Stimulated activated CD4-positive, alpha-beta T cell treated with anti-CD3 and anti-CD28 coated beads, TNF-alpha, amount 100 ng/mL, for 4 hours (primary cell): ENCODE measurements at places on chromosomes 16 and 17.

DNA sequence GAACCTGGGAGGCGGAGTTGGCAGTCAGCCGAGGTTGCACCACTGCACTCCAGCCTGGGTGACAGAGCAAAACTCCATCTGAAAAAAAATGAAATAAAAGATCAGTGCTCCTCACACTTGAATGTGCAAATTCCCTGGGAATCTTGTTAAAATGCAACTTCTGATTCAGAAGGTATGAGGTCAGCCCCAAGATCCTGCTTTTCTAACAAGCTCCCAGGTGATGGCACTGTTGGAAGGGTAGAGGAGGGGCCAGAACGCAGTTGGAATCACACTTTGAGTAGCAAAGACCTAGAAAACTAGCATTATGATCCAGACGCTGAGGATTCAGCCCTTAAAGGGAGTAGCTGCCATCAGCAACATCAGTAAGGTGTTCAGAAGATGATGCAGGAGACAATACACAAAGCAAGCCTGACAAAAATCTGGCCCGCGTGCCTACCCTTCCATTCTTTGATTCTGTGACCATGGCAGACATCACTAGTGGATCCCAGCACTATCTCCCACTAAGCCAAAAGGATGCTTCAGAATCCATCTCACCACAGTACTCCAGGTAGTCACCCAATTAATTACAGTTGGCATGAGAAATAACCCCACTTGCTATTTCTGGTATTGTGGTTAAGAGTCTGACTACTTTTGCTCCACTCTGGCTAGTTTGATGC lies 33.1 kb upstream of the MEIOC start:
- DNase-seq: no peak

DNA sequence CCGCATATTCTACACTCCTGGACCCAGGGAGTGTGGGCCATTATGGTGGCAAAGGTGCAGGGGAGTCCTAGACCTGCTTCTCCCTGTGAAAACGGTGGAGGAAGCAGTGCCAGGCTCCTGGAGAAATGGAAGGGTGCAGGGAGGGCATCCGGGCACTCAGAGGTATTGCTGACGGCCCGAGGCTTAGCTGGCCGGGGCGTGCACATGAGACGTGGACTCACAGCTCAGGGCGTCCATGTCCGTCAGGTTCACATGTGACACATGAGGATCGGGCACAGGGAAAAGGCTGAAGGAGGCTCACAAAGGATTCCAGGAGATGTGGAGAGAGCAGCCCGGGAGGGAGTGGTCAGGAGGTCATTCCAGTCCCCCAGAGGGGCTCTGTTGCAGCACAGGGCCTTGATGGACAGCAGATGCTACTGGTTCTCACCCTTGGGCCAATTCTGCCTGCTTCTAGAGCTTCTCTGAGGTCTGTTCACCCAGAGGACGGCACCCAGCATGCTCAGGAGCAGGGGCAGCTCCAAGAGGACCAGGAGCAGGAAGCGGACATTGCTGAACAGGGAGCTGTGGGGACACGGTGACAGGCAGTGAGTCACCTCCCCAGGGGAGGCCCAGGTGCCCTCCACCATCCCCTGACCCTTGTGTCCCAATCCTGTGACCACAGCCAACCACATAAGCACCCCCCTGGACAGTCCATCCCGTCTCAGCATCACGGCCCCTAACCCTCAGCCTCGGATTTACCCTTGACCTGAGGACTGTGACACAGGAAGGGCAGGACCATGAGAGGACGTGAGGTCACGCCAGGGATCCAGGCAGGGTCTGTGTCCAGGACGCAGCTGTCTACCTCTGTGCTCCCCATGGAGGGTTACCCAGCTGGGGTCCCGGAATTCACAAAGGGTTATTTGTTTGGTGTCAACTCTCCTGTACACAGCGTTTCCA lies 4.5 kb downstream of the CD300C start:
- DNase-seq: no peak

DNA sequence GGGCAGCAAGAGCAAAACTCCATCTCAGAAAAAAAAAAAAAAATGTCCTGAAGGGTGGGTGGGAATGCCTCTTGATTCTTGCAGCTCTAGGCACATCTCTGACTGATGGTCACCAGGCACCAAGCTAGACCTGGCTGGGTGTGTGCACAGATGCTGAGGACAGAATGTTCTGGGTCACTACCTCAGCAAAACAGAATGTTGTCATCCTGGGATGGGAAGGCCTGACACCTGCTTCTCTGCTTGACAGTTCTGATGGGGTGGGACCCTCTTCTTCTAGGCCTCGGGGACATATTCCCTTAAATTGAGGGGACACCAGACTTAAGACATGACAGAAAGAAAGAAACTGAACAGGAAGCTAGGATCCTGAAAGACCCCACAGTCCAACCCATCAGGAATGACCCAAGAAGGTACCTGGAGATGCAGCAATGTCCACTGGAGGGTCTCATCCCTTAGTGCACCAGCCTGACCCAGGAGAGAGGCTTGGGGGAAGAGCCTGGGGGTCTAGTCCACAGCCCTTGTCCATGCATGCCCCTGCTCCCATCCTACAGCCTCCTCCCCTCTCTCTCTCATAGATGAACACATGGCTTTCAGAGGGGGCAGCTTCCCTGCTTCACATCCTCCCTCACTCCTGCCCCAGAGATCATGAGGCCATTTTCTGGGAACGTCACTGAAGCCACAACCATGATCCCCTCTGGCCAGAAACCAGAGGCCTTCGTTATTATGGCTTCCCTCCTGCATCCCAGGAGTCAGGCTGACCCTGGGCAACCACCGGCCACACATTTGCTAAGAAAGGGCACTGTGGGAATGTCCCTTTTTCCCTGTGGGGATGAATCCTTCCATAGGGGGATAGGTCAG lies 3.8 kb upstream of the STAT5B start:
- DNase-seq: no peak

DNA sequence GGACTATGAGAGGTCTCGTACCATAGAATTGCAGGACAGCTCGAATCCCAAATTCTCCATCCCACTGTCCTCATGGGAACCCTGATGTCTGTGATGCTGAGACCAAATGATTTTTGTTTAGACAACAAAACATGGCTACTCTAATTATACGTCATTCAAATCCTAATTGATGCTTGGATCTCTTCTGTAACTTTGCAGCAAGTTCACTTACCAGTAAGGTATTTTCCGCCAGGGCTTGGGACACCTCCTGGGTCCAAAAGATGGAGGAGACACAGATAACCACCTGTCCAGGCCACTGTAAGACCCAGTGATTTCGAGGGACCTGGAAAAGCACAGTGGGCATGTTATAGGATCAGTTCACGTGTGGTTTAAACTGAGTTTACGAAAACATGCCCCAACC lies 92.8 kb downstream of the DNAH3 start:
- DNase-seq: no peak

GRCh38 chr16:81657781-81658180 lies 121.3 kb upstream of the PLCG2 start:
- DNase-seq: no peak

GRCh38 chr17:17767887-17768418 lies 68.8 kb downstream of the SREBF1 start:
- DNase-seq: no peak

DNA sequence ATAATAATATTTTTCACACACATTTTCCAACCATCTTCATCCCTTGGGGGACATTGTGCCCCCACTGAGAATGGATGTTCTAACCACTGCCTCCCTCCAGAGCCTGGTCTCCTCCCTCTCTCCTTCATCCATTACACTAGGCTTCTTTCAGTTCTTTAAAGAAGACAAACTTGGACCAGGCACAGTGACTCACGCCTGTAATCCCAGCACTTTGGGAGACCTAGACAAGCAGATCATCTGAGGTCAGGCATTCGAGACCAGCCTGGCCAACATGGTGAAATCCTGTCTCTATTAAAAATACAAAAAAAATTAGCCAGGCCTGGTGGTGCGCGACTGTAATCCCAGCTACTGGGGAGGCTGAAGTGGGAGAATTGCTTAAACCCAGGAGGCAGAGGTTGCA lies 6.5 kb downstream of the ALOX15 start:
- no peak for DNase-seq

DNA sequence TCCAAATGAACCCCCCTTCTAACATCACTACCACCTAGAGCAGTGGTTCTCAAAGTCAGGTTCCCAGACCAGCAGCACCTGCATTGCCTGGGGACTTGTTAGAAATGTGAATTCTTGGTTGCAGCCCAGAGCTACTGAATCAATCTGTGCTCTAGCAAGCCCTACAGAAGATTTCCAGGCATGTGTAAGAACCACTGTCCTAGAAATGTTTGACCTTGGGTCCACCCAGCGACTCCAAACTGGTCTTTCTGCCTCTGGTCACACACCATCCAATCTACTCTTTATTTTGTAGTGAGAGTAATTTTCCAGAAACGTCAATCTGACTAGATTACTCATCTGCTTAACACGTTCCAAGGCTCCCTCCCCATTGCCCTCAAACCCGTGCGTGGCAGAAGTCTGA lies 169.9 kb downstream of the HAPSTR1 start:
- no peak for DNase-seq

GRCh38 chr17:29449865-29450671 lies 59.9 kb downstream of the TAOK1 start:
- no peak for DNase-seq

- DNase-seq: no peak
Observed at GRCh38 chr16:554640-555365, 5.4 kb upstream of the PRR35 start.

DNA sequence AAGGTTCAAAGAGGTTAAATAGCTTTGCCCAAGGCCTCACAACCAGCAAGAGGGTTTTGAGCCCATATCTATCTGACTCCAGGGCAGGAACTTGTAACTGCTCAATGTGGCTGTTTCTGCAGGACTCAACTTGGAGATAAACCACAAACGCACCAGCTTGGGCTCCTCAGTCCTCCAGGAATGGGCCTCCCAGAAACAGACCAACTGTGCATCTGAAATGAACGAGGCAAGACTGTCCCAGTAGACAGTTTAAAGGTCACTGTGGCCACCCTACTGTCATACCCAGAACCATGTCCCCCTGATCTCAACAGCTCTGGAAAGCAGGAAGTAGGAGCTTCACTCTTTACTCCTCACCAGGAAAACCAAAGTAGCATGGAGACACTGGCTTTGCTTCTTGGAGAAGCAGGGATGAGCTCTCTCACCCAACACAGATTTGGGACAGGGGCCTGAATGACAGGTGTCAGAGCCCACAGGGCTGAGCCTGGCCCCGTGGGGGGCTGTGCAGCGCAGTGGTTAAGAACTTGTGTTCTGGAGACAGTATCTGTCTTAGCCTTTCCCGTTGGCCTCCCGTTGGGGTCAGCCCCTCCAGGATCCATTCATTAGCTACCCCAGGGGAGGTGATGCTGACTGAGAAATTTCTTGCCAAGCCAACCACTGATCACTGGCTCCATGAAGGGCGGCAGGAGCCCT lies 2.3 kb upstream of the CALB2 start:
- DNase-seq: no peak

DNA sequence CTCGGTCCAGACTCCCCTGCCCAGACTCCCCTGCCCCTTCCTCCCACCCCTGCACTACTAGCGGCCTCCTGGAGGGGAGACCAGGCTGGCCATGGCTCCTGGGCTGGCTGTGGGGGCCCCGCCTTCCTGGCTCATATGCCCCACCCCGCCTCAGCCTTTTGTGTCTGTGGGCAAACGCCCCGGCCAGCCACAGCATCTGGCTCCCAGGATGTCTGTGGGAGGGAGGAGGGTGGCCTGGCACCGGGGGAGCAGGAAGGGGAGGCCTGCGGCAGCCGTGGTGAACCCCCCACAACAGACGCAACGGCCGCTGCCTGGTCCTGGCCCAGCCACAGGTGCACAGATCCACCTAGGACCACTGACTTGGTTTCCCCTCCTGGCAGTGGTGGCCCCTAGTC lies 32.9 kb downstream of the BAHCC1 start:
- DNase-seq: no peak

DNA sequence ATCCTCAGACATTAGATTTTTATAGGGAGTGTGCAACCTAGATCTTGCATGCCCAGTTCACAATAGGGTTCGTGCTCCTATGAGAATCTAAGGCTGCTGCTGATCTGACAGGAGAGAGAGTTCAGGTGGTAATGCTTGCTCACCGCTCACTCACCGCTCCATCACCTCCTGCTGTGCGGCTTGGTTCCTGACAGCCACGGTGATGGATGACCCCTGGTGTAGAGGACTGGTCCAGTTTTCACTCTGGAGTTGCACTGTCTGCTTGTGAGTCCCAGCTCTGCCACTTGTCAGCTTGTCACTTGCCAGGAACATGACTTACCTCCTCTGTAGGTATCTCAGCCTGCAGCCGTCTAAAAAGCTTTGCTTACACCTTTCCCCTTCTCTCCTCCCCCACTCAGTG lies 214.6 kb downstream of the SNX29 start:
- no peak for DNase-seq

GRCh38 chr16:77037696-77038347 lies 153.2 kb upstream of the MON1B start:
- DNase-seq: no peak

DNA sequence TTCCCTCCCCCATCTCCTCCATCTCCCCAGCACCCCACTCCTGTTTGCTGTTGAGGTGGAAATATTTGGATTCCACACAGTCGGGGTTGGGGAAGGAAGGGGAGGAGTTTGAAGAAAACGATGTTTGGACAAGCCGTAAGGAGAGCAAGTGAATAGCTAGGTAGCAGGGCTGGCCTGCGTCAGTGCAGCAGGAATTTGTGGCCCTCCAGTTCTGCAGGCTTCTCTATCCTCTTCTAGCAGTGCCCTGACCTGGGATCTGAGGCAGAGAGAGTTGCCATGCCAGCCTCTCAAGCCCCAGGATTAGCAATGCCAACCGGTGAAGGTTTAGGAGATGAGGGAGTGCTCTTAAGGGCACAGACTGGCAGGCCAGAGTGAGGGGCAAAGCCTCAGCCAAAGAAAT lies 12.5 kb downstream of the TLCD2 start:
- no peak for DNase-seq

- no peak for DNase-seq
Observed at GRCh38 chr16:57258910-57259475, 13.9 kb downstream of the ARL2BP start.

GRCh38 chr16:83967838-83968305 lies at the start of gene NECAB2:
Gene NECAB2, plus strand, starts transcription at chr16:83968244. Its CDS starts 405 bp downstream, at chr16:83968649.
- DNase-seq: no peak

DNA sequence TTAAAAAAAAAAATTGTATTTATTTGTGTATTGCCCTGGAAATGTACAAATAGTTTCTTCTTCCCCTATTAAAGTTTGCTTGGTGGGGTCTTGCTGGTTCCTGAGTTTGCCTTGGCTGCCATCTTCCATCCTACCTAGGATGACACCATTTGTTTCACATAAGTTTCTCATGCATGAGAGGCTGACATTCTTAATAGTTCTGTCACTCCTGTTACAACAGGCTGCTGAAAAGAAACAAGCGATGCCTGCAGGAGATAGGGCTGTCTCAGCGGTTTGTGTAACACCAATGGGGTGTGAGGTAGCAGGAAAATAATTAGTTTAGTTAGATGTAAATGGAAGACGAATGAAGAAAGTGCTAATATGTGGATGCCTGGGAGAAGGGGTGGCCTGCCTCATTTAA lies 1000.9 kb upstream of the RBFOX1 start:
- DNase-seq: no peak

GRCh38 chr16:57156351-57156703 lies 29.5 kb downstream of the PSME3IP1 start:
- DNase-seq: no peak

- no peak for DNase-seq
Observed at GRCh38 chr17:8314797-8315763, 5.0 kb downstream of the ARHGEF15 start.

GRCh38 chr17:33225509-33225908 lies 67.6 kb downstream of the ASIC2 start:
- no peak for DNase-seq

- no peak for DNase-seq
Observed at GRCh38 chr16:12132850-12133440, 156.4 kb downstream of the SNX29 start.
